ENCODE measurements at places on chromosomes 2 and 18. TPM values are rescaled to one million over a fixed set of nuclear protein-coding genes. Genes with fewer than 3 reads are reported as not detected.

METTL8 gene
- total RNA-seq = 19.9 TPM

LRATD1 gene
- total RNA-seq = not detected

TGFBRAP1 gene
- total RNA-seq = 22.5 TPM

GRCh38 chr2:96763511-96764252 is 3.0 kb downstream of the CNNM4 start:
- no peaks in the 10 kb centered on the region for H3K27me3 ChIP-seq
- peaks cover 46% of the 10 kb centered on the region for H3K4me1 ChIP-seq
- DNase-seq = peak; percentile 12
- H3K36me3 ChIP-seq = no peaks in the 10 kb centered on the region
- peak overlapping the region; percentile 49 for H3K27ac ChIP-seq

- H3K27ac ChIP-seq = no peak overlapping the region
- no peaks in the 10 kb centered on the region for H3K36me3 ChIP-seq
- H3K4me1 ChIP-seq = no peaks in the 10 kb centered on the region
- H3K27me3 ChIP-seq = peaks cover 8% of the 10 kb centered on the region
- DNase-seq = no peak
- H3K4me3 ChIP-seq = no peak overlapping the region
Measured at GRCh38 chr2:157922815-157923214, 46.7 kb upstream of the ACVR1 start.

DNA sequence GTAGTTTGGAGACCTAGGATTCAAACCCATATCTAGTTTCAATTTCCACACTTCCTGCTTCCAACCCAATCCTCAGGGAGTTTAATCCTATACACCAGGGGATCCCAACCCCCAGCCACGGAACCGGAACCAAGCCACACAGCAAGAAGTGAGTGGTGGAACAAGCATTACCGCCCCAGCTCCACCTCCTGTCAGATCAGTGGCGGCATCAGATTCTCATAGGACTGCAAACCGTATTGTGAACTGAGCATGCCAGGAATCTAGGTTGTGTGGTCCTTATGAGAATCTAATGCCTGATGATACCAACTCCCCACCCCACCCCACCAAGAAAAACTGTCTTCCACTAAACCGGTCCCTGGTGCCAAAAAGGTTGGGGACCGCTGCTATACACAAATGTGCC is 52.5 kb downstream of the PRPF40A start:
- H3K27ac ChIP-seq = no peak overlapping the region
- H3K27me3 ChIP-seq = no peaks in the 10 kb centered on the region
- no peak overlapping the region for H3K4me3 ChIP-seq
- H3K4me1 ChIP-seq = no peaks in the 10 kb centered on the region

DNA sequence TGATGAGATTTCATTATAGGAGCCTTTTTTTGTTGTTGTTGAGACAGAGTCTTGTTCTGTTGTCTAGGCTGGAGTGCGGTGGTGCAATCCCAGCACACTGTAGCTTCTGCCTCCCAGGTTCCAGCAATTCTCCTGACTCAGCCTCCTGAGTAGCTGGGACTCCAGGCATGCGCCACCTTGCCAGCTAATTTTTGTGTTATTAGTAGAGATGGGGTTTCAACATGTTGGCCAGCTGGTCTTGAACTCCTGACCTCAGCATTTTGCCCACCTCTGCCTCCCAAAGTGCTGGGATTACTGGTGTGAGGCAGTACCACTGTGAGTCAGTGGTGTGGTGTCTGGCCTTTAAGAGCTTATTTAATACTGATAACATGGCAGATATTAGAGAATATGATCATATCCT is 60.1 kb downstream of the MOB4 start:
- peaks cover 2% of the 10 kb centered on the region for H3K27me3 ChIP-seq
- peaks cover 22% of the 10 kb centered on the region for H3K4me1 ChIP-seq
- no peak overlapping the region for H3K4me3 ChIP-seq
- peaks cover 30% of the 10 kb centered on the region for H3K36me3 ChIP-seq
- DNase-seq = peak; percentile 1

DNA sequence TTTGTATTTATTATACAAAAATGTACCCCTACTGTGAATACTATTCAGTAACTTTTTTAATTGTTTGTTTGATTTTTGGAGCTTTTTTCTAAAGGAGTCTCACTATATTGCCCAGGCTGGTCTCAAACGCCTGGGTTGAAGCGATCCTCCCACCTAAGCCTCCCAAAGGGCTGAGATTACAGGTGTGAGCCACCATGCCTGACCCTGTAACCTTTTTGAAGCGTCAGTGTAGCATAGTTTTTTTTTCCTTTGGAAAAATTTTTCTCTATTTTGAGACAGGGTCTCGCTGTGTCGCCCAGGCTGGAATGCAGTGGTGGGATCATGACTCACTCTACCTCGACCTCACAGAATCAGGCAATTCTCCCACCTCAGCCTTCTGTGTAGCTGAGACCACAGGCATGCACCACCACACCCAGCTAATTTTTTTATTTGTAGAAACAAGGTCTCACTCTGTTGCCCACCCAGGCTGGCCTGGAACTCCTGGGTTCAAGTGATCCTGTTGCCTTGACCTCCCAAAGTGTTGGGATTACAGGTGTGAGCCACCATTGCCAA is 2.0 kb downstream of the GMCL1 start:
- H3K27me3 ChIP-seq = no peaks in the 10 kb centered on the region
- DNase-seq = no peak
- H3K4me3 ChIP-seq = peak overlapping the region; percentile 92
- H3K4me1 ChIP-seq = peaks cover 44% of the 10 kb centered on the region
- H3K36me3 ChIP-seq = no peaks in the 10 kb centered on the region

DNA sequence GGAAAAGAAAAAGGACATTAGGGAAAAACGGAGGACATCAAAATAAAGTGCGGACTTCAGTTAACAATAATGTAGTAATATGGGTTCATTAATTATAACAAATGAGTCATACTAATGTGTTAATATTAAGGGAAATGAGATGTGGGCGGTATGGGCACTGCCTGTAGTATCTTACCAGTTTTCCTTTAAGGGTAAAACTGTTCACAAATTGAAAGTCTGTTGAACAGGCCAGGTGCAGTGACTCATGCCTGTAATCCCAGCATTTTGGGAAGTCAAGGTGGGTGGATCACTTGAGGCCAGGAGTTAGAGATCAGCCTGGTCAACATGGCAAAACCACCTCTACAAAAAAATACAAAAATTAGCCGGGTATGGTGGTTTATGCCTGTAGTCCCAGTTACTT is 56.8 kb upstream of the PMAIP1 start:
- H3K27ac ChIP-seq = no peak overlapping the region
- DNase-seq = no peak
- peaks cover 11% of the 10 kb centered on the region for H3K27me3 ChIP-seq

GRCh38 chr2:19038071-19039015 is 320.1 kb downstream of the OSR1 start:
- no peaks in the 10 kb centered on the region for H3K27me3 ChIP-seq
- H3K36me3 ChIP-seq = no peaks in the 10 kb centered on the region
- H3K4me1 ChIP-seq = peaks cover 55% of the 10 kb centered on the region
- H3K4me3 ChIP-seq = peak overlapping the region; percentile 71

- H3K36me3 ChIP-seq = peaks cover 24% of the 10 kb centered on the region
- no peak overlapping the region for H3K27ac ChIP-seq
- no peak overlapping the region for H3K4me3 ChIP-seq
- no peaks in the 10 kb centered on the region for H3K27me3 ChIP-seq
- no peak for DNase-seq
Measured at GRCh38 chr18:74820160-74820780, 222.6 kb downstream of the ZNF407 start.

DNA sequence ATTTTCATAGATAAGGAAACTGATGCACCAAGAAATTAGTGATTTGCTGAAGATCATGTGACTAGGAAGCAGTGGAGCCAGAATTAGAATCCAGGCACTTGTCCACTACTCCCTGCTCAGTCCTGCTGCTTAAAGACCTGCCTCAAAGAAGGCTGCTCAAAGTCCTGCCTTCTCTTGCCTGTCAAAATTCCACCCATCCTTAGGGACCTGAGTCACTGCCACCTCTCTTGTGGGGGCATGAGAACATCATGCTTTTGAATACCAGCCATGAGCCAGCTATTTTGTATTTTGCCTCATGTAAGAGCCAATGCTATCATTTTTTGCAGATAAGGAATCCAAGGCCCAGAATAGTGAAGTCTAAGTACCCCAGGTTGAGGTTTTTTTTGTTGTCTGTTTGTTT is 47.1 kb downstream of the DDX1 start:
- H3K4me1 ChIP-seq = peaks cover 55% of the 10 kb centered on the region
- H3K4me3 ChIP-seq = no peak overlapping the region
- peaks cover 1% of the 10 kb centered on the region for H3K27me3 ChIP-seq
- H3K27ac ChIP-seq = peak overlapping the region; percentile 27
- DNase-seq = peak; percentile 72

DNA sequence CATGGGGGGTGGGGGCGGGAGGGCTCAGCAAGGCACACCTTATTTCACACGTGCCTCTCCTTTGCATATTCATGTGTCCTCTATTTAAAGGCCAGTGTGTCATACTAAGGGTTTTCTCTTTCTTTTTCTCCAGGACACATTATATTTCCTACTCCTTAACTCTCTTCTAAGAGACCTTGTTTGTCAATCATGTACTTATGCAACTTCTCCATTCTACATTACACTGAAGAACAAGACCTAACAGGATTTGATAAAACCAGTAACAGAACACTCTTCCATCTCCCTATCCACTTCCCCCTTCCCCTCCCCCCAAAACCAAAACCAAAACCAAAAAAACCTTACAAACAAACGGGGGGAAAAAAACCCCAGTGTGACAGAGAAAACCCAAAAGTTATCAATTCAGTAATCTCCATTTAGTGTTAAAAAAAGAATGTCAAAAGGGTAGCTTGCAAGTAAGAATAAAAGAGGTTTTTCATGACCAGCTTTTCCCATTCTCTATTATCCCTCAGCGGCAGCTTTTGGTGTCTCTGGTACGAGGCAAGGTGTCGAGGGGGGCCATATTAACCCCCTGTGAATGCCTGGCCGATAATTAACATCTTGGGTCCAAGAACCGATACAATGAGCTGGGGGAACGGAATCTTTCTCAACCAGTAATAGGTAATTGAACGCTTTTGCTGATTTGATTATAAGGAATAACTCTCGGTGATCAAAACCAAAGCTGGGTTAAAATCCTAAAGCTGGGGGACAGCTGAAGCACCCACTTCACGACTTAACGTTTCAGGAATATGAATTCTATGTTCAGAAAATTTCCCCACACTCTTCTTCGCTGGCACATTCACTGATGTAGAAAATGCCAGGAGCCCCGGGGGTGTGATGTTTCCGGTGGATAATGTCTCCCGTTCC is 191.0 kb upstream of the TCF4 start:
- H3K4me3 ChIP-seq = peak overlapping the region; percentile 91
- H3K27me3 ChIP-seq = no peaks in the 10 kb centered on the region
- peak overlapping the region; percentile 82 for H3K27ac ChIP-seq
- DNase-seq = no peak
- H3K4me1 ChIP-seq = peaks cover 44% of the 10 kb centered on the region

DNA sequence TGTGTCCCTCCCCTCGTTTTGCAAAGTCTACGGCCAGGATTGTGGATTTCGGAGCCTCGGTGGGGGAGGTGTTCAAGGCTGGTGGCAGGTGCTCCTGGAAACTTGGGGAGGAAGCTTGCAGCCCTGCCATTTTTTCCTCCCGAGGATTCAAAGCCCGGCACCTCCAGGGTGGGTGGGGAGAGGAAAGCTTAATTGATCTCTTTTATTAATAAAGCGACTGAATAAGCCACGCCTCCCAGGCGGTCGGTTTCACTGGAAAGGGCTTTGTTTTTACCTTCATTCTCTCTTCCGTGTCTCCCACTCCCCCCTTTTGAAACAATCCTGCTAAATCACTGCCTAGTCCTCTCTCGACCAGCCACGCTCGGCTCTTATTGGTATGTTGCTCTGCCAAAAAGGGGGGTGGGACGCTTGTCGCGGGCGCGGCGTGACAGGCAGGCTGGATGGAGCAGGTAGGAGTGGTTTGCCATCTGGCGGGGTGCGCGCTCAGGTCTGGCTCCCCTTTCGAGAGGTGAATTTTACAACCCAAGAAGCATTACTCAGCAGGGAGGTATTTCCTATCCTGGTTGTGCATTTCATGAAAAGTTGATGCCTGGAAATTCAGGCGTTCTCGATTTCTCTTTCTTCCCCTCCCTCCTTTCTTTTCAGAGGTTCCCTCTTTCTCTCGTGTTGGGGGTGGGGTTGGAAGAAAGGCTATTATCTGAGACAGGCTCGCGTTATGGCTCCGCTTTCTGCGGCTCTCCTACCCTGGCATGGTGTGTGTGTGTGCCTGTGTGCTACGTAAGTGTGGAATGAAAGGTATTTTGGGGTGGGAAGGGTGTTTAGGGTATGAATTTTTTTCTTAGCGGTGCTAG is 1.4 kb downstream of the NEDD4L start:
- H3K36me3 ChIP-seq = no peaks in the 10 kb centered on the region
- peak overlapping the region; percentile 87 for H3K4me3 ChIP-seq
- DNase-seq = no peak
- no peak overlapping the region for H3K27ac ChIP-seq
- peaks cover 30% of the 10 kb centered on the region for H3K4me1 ChIP-seq
- peaks cover 26% of the 10 kb centered on the region for H3K27me3 ChIP-seq
